NCI-H146 (cell line): ENCODE measurements at places on chromosomes 11 and 22.

- DNase-seq = no peak
These were observed 258.7 kb upstream of the CCDC90B start for GRCh38 chr11:83544846-83545245.

GRCh38 chr11:35276396-35277145 is 137.6 kb downstream of the CD44 start:
- no peak for DNase-seq

DNA sequence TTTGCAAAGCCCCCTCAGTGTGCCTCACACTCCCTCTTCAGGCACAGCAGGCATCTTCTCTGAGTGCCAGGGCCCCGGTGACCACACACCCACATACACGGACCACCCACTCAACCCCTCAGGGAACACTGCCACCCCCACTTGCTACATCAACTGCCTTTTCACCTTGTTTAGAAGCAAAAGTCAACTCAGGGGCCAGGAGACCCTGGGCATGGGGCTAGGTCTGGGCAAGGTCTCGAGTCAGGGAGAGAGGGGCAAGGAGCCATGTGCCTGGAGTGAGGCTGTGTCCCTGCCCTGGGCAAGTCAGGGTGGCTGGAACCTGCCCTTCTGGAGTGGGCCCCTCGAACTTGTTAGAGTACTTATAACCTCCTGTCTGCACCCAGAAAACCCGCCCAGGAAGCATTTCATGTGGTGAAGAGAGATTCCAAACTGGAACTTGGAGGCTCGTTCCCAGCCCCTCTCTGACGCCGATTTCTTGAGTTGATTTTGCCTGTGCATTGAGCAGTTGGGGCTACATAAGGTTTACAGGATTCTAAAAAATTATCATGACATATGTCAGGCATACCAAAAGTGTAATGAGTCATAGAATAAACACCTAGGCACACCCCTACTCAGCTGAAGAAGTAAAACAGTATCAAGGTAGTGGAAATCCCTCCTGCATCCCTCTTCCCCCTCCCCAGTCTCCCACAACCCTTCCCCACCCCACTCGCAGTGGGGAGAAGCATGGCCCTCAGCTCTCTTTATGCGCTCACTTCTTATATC is 74.3 kb downstream of the MYEOV start:
- DNase-seq = no peak

DNA sequence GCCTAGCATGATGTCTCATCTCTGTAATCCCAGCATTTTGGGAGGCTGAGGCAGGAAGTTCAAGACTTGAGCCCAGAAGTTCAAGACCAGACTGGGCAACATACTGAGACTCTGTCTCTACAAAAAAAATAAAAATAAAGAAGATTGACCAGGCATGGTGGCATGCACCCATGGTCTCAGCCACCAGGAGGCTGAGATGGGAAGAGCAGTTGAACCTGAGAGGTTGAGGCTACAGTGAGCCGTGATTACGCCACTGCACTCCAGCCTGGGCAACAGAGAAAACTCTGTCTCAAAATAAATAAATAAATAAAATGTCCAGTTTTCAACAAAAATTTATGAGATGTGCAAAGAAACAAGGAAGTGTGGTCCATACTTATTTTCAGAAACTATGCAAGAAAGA is 28.3 kb downstream of the EFCAB6 start:
- DNase-seq = no peak

GRCh38 chr11:66874232-66874631 is 17.4 kb downstream of the LRFN4 start:
- no peak for DNase-seq

GRCh38 chr11:114082415-114082748 is 22.9 kb downstream of the ZBTB16 start:
- no peak for DNase-seq

GRCh38 chr11:111561791-111562325 is 21.3 kb downstream of the LAYN start:
- no peak for DNase-seq

GRCh38 chr11:10648871-10649270 is 44.7 kb downstream of the IRAG1 start:
- DNase-seq = no peak
